GM12892 (cell line): ENCODE measurements at places on chromosomes 6 and 20.

GRCh38 chr6:66638099-66638498, 931.1 kb upstream of the EYS start:
- DNase-seq = no peak

GRCh38 chr20:63268671-63269439, 3.8 kb upstream of the ARFGAP1 start:
- DNase-seq = no peak

DNA sequence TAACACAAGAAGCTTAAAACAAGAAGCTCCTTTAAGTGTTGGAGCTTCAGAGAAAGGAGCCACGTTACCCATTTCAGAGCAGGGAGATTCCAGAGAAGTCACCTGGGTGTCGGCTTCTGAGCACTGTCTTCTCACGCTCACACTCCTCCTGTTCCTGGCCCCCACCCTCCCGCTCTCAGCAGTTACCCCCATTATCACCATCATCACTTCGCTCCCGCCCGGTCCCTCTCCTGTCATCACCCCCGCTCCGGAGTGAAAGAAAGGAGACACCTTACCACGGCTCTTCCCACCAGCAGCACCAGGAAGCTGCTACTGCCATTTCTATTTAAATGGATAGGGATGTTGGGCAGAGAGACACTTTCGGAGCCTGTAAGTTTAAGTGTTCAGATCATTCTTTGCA, 123.9 kb downstream of the GMPR start:
- DNase-seq = no peak

DNA sequence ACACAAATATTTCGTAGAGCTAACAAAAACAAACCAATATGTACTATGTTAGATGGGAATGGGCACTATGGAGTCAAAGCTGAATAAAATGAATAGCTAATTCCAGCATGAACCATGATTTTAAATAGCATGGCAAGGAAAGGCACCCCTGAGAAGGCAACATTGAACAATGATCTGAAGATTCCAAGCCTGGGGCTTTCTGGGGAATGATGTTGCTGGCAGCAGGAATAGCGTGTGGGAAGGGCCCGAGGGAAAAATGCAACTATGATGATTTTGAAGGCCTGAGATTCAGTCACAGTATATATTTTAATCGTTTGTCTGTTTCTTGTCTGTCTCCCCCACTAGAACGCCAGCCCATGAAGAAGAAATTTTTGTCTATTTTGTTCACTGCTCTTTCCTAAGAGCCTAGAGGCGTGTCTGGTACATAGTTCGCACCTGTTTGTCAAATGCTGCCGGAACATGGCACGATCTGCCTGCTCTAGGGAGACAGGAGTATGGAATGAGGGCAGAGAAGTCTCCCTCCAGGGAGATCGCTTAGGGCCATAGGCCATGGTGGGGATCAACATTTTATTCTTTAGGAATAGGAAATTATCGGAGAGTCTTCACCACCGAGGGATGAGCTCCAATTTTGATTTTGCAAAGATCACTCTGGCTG, 84.8 kb upstream of the EYA2 start:
- DNase-seq = no peak

DNA sequence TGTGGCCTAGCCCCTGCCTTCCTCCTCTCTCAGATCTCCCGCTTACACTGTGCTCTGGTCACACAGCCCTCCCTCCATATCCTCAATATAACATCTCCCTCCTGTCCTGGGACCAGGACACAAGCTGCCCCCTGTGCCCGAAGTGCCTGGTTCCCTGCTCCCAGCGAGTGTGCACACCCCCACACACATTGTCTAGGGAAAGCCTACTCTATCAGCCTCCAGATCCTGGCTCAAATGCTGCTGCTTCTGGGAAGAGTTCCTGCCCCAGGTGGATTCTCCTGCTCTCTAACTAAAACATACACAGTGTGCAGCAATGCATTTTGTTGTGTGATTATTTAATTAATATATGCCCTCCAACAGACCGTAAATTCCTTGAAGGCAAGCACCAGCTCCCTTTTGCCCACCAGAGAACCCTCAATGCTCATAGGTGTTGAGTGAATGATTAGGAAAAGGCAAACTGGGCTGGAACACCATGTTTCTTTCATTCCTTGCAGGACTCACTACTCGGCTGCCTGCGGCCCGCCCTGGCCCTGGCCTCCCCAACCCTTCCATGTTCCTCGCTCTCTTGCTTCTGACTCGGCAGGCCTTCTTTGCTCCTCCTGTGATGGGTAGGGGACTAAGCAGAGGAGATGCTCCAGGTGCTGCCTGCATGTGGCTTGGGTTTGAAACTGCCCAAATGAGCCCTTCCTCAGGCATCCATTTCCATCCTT, 194.6 kb downstream of the ZDHHC14 start:
- DNase-seq = no peak

DNA sequence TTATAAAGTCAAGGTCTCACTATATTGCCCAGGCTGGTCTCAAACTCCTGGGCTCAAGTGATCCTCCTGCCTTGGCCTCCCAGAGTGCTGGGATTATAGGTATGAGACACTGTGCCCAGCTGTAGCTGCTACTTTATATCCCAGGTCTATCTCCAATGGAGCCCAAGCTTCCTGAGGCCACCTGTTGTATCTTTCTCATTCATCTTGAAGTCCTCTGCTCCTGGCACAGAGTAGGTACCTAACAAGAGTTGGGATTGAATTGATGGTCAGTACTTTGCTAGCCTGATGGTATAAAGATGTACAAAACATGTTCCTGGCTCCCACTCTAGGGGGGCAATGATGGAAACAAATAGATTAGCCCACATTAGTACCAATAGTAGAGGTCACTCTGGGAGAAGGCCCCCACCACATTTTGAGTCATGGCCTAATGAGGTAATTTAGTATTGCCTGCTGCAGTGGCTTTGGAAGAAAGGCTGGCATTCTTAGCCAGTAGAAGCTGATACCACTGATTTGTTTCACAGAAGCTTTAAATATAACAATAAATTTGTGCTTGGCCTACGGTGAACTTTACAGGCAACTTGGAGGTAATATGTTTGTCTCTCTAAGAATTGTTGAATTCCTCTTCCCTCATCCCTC, 5.4 kb downstream of the PTPN1 start:
- no peak for DNase-seq

GRCh38 chr20:19973961-19974629, 43.1 kb upstream of the NAA20 start:
- DNase-seq = no peak

- no peak for DNase-seq
These were observed 26.3 kb upstream of the FYN start for GRCh38 chr6:111899531-111899930.

- DNase-seq = no peak
These were observed 129.0 kb downstream of the KIF16B start for GRCh38 chr20:16444057-16444777.

DNA sequence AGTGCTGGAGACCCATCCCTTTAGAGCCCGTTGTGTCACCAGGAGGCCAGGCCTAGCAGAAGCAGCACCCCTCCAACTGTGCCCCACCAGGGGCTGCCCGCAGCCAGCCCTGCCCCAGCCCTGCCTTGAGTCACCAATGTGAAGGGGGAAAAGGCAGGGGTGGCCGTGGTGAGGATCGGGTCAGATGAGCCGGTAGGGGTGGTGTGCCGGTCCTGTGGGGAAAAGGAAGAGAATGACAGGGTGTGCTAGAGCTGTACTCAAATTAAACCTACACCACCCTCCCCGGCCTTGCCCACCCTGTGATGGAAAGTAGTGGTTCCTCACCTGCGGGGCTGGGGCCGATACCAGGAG, 3.1 kb downstream of the SAPCD1 start:
- DNase-seq = no peak

- no peak for DNase-seq
These were observed 352.5 kb downstream of the HDGFL1 start for GRCh38 chr6:22921828-22922227.

DNA sequence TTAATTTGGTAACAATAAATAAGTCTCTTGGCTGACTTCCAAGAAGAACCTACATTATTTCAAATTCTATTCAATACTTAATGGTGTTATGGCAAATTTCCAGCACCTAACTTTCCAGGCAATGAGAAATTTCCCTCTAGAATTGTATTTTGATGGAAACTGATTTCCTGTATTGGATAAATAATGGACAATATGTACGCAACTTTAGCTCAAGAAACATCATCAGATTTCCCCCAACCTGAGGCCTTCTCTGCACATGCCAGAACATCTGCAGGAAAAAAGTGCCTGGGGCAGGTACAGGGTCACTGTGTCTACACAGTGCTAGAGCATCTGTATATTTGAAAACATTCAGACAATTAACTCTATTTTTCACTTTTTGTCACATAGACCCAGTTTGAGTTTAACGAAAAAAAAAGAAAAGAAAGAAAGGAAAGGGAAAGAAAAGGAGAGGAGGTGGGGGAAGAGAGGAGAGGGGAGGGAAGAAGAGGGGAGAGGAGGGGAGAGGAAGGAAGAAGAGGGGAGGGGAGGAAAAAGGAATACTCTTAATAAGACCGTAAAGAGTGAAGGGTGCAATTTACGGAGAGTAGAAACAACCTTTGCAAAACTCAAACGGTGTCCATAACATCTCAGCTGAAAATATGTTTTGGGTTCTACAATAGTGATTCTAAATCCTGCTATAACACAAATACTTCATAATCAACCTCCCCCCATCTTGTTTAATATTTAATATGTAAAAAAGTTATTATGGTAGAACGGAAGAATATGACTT, 130.0 kb downstream of the TSHZ2 start:
- no peak for DNase-seq

DNA sequence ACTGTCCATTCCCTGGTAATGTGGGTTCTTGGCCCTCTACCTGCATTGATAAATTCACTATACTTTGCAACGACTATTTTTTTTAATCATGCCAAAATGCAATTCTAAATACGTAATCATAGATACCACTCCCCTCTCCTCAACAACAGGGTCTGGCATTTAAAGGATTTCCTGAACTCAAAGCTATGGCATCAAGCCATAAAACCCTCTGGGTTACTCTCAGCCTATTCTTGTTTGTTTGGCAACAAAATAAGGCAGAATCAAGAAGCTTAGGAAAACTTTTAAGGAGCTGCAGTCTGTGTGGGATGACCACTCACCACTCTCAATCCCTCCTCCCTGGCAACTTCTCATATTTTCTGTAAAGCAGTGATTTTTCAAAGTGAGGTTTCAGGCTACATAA, 669.9 kb upstream of the ID4 start:
- DNase-seq = no peak

DNA sequence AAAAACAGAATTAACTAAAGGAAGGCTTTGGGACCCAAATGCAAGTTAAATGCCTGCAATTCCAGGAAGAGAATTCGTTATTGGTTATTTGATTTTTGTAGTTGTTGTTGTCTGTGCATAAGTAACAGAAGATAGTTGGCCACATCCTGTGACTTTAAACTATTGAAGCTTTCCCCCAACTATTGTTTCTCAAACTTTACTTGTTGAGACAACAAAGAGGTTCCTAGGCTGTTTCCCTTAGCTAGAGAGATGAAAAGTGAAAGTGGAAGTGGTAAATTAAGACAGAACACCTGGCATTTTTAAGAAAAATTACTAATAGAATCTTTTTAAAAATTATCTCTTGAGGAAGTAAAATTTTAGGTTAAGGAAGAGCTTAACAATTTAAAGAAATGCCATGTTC, 525.2 kb downstream of the PKHD1 start:
- no peak for DNase-seq

DNA sequence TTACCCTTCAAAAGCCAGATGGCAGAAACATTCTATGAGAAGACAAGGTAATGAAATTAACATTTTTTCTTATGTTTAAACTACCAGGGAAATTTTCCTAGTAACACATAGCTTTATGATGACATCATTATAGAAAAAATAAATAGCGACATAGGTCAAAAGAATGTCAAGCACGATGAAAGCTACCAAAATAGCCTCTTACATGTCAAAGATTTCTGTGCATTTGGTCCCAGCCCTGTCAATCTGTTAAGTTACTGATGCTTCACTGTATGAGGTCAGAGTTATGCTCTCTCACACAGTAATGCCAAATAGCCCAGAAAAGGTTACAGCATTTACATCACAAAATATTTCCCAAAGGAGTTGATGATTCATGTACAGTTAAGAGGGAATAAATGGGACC, 199.8 kb upstream of the DEFB112 start:
- DNase-seq = no peak

GRCh38 chr6:156449569-156449968, 327.6 kb upstream of the ARID1B start:
- no peak for DNase-seq

DNA sequence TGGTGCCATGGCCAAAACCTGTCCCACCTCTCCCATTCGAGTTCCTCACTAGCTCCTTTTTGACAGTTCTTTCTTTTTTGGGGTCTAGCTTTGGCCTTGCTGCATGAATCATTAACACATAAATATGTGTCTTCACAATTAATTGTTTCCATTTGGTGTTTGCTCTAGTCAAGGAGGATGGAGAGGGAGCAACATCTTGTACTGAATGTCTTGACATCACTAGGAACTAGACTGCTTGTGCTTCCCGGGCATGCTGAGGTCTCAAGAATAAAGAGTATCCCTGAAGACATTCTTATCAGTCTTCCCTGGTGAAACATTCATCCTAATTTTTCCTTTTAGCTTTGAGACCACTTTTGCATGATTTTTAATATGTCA, 77.0 kb upstream of the ESR1 start:
- DNase-seq = no peak
